SJCRH30 (cell line): ENCODE measurements at places on chromosomes 6 and 20.

- DNase-seq: peak; percentile 82
Observed at GRCh38 chr6:168956141-168956838, 297.4 kb downstream of the THBS2 start.

DNA sequence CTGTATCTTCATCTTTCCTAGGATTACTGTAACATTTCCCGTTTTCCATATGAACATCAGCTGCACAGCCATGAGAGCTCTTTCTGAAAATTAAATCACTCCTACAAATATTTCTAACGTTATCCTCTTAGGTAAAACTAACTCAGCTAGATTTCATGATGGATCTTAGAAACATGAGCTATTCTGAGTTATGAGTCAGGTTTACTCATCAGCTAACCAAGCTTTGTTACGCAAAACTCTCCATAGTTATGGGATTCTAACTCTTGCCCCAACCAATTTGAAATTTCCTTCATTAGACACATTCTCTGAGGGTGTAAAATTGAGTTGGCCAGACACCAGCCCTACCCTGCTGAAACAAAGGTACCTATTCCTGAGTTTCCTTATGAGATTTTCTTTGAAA lies 14.0 kb downstream of the DEFB110 start:
- DNase-seq: no peak

GRCh38 chr6:119527231-119527578 lies 177.6 kb upstream of the MAN1A1 start:
- no peak for DNase-seq

- no peak for DNase-seq
Observed at GRCh38 chr6:143087856-143088255, 27.2 kb downstream of the AIG1 start.

- DNase-seq: no peak
Observed at GRCh38 chr6:112539355-112539754, 192.2 kb downstream of the RFPL4B start.

GRCh38 chr20:61321481-61321880 lies 69.4 kb downstream of the CDH4 start:
- no peak for DNase-seq

DNA sequence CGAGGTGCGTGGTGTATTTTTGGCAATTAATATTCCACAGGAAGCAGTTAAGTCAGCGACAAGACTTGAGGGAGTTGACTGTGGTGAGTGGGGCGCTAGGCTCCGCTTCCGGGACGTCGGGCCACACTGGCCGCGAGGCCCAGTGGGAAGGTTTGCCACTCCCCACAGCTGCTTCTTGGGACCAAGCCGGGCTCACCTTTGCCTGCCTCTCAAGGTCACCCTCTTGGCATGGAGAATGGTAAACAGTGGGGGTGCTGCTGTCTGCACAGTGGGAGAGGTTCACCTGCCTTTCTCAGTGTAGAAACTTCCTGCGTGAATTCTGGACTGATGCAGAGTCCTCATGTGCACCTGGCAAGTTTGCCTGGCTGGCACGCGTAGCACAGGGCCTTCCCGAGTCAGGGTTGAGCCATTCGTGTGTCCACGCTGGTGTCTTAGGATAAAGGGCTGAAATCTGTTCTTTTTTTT lies 6.4 kb downstream of the OSBPL2 start:
- DNase-seq: no peak

GRCh38 chr20:37484331-37484730 lies 36.7 kb upstream of the NNAT start:
- no peak for DNase-seq

DNA sequence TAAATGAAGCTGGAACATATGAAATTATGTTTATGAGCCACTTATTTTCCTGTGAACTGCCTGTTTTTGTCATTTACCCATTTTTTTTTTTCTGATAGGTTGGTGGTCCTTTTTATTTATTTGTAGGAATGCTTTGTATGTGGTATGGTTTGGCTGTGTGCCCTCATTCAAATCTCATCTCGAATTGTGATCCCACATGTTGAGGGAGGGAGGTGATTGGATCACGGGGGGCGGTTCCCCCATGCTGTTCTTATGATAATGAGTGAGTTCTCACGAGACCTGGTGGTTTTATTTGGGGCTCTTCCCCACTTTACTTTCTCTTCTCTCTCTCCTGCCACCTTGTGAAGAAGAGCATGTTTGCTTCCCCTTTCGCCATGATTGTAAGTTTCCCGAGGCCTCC lies 77.3 kb downstream of the CDH26 start:
- DNase-seq: peak; percentile 40

- DNase-seq: peak; percentile 89
Observed at GRCh38 chr6:136723780-136724179, 68.5 kb downstream of the MAP3K5 start.

GRCh38 chr6:111971866-111972532 lies 81.9 kb upstream of the CCN6 start:
- no peak for DNase-seq

DNA sequence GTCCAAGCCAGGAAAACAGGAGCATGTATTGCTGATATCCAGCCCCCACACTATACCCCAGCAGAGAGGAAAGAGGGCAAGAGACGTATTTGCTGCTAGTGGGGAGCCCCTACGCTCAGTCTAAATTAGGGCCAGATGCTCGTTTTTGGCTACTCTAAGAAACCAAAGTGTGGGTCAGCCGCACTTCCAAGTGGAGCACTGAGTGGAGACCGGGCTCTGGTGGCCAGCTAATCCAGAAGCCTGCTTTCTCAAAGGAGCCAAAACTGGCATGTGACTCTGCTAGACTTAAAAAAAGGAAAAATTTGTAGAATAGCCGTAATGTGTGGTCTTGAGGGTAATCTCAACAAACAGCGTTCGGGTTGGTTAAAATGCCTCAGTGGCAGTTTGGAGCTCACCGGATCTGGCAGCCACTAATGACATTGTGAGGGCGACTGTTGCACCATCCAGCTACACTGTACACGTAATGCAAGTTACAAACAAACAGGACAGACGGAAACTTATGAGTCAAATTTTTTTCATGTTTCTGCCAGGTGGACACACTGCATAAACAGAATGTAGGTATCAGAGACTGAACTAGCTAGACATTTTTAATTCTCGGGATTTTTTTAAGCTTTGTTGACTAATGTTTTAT lies 230.9 kb downstream of the FOXC1 start:
- DNase-seq: no peak

DNA sequence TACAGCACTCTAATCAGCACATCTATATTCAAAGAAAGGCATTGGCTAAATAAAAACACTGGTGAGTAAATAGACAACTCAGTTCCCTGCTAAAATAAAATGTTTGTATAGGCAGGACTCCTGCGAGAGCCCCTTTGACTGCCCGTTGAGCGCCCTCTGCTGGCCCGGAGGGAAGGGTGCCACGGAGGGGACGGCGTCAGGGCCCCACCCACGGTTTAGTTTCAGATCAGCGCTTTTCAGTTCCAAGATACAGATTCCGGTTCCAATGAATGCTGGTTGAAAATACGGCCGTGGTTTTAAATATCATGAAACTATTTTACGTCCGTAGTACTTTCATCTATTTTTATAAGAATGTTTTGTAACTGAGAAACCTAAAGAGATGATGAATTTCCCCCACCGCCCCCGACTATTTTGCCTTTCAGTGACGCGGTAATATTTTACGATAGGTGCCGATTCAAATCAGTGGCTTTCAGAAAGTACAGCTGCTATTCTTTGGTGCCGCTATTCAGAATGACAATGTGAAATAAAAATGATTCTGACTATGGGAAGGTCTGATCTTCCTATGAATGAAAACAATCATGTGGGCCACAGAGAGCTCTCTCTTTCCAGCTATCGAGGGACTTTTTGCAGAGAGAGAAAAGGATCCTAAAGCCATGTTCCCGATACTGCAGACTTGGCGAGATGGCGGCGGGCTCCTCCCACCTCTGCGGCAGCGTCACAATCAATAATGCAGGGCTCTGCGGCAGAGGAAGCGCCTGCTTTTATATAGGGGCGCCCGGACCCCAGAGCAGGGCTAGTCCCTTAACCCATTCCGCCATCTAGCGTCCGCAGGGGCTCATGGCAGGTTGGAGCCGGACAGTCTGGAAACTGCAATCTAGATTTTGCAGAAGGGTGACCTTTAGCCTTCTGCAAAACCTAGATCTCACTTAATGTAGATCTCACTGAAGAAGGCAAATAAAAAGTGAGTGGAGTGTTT lies 10.6 kb upstream of the CCN6 start:
- DNase-seq: peak; percentile 97

DNA sequence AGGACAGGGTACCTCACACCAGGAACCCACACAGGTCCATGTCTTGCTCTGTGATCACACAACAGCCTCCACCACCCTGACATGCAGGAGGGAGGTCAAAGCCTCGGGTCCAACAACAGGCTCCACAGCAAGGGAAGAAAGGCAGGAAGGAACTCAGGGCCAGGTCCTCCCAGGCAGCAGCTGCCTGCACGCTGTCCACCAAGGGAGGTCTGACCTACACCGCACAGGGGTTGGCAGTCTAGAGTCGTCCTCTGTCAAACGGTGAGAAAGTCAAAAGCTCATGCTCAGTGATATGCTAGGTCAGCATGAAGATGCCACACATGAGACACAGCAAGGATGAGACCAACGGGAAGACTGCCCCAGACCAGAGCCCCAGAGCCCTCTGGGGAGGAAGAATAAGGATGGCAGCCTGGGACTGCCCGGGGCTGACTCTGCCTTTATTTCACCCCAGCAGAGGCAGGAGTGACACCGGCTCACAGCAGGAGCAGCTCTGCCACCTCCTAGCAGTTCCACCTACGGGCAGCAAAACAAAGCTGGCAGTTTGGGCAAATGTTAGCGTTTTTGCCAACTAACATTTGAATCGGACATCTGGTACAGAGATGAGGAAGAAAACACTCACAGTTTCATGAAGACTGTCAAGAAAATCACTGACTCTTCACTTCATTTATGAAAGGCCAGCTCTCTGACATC lies 8.5 kb downstream of the GMEB2 start:
- DNase-seq: no peak

DNA sequence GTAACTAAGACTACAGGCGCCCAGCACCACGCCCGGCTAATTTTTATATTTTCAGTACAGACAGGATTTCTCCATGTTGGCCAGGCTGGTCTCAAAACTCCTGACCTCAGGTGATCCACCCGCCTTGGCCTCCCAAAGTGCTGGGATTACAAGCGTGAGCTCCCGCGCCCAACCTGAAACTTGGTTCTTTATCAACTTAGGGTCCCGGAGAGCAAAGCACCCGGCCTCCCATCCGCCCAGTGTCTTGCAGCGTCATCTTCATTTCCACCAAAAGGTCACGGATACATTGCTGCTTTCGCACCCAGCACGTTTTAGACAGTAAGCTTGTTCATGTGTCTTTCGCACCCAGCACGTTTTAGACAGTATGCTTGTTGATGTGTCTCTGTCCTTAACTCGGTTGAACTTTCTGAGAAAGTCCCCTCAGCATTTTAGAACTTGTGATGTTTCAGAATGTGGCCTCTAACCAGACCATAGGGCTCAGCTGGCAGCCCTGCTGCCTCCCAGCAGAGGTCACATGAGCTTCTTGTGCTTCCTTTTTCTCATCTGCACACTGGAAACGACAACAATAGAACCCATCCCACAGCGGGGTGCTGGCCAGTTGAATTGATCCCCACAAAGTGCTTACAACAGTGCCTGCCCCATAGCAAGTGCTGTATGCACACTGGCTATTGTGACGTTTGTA lies 48.8 kb downstream of the PRR18 start:
- no peak for DNase-seq

- DNase-seq: no peak
Observed at GRCh38 chr6:71044753-71045152, 87.9 kb upstream of the B3GAT2 start.

DNA sequence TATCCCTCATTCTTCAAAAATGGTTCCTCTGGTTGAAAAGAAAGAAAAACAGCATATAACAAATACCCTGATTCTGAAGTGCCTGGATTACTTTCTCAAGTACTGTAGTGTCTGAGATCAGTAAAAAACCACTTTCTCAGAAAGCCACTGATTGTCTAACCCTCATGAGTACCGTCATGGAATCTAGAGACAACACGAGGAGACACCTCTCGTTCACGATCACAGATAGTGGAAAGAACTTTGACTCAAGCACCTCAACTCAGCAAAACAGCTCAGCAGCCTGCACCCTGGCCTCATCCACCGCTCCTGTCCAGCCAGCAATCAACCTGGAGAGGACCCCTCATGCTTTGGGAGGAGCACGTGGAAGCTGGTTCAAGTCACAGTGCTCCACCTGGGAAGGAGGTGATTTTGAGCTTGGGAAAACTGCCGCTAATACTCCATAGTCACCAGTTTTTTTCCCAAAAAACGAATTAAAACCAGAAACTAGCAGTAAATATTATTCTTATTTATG lies 1.0 kb downstream of the SCML4 start:
- DNase-seq: no peak

DNA sequence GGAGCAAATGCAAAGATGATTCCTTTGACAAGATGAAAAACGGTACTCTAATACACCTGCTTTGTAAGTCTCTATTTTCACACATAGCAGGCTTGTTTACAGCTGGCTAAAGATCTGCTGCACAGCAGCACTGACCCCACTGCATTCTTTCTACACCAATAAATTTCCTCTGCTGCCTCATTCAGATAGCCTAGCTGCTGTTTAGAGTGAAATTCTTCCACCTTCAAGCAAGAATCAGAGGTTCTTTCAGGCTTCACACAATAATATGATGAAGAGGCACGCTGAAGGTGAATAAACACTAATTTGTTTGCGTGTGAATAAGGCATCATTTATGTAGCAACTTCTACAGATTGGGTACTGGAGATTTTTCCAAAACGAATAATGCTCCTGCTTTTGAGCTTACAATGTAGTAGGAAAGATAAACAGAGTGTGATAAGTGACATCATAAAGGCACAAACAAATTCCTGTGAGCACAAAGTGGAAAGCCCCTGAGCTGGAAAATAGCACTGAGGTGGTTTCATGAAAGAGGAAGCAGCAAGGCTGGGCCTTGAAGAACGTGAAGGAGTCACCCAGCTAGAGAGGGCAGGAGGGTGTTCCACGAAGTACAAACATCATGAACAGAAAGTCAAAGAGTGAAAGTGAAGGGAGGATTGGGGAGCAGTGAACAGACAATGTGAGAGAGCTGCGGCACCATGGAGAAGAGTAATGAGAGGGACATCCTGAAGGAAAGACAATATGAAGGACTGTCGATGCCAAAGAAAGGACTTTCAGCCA lies 543.4 kb downstream of the CD83 start:
- no peak for DNase-seq

- peak; percentile 89 for DNase-seq
Observed at GRCh38 chr6:43491750-43492661, 14.6 kb downstream of the TJAP1 start.

DNA sequence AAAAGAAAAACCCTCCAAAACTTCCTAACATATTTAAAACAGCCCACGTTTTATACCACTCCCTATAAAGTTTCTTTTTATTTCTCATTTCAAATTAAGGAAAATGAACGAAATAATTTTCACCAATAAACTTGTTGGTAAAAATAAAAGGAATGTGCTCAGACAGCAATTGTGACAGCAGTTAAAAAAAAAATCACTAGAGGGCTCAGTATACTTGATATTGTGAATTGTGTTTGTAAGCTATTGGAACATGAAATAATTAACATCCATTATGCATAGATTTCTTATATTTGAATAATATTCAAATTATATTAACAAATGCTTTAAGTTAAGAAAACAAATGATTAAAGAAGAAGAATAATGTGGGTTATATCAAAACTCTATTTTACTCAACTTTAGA lies 105.5 kb downstream of the ASCC3 start:
- no peak for DNase-seq

GRCh38 chr20:40276301-40276700 lies 412.7 kb downstream of the MAFB start:
- DNase-seq: no peak

GRCh38 chr20:8579035-8579434 lies 447.0 kb downstream of the PLCB1 start:
- DNase-seq: no peak

GRCh38 chr6:145904391-145904790 lies 59.8 kb downstream of the SHPRH start:
- no peak for DNase-seq

- DNase-seq: no peak
Observed at GRCh38 chr6:118502169-118502568, 45.9 kb upstream of the PLN start.
